ENCODE measurements at places on chromosomes 3 and 15. TPM values are rescaled to one million over a fixed set of nuclear protein-coding genes. Genes with fewer than 3 reads are reported as not detected.

DNA sequence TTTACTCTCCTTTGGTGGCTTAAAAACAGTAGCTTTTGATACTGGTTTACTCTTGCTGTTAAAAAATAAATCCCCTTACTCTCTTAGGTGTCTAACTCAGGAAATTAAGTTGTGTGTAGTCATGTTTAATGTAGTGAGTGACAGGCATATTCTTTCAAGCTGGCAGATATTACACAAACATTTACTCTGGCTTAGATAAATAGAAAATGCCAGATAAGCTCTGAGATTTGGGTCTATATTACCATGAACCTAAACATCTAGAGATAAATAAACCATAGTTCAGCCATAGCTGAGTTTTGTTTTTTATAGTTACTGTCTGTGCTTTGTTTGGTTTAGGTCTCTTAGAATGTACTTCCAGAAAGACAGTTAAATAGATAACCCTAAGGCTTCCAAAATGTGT is 2.4 kb downstream of the SEMA6D start:
- H3K27me3 ChIP-seq = peaks cover 75% of the 10 kb centered on the region
- DNase-seq = no peak
- peak overlapping the region; percentile 18 for H3K27ac ChIP-seq
- H3K36me3 ChIP-seq = no peaks in the 10 kb centered on the region
- no peak overlapping the region for H3K4me3 ChIP-seq

The TERC gene
- not detected for polyA plus RNA-seq

DNA sequence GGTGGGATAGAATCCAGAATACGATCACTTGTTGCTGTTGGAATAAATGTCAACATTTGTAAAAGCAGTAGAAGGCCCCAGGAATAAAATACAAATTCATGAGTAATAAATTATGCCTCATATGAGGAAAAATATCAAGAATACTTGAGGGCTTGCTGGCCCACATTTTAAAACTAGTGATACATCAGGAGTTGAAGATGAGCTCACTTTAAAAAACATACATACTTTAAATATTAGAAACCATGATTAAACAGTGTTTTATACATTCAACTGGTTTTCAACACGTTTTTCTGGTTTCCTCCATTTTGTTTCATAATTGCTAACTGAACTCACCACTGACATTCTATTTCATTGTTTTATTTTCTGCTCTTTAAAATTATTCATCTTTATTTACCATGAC is 141.4 kb downstream of the TFG start:
- no peaks in the 10 kb centered on the region for H3K4me1 ChIP-seq
- DNase-seq = no peak
- no peak overlapping the region for H3K4me3 ChIP-seq
- H3K27ac ChIP-seq = no peak overlapping the region
- H3K27me3 ChIP-seq = no peaks in the 10 kb centered on the region

DNA sequence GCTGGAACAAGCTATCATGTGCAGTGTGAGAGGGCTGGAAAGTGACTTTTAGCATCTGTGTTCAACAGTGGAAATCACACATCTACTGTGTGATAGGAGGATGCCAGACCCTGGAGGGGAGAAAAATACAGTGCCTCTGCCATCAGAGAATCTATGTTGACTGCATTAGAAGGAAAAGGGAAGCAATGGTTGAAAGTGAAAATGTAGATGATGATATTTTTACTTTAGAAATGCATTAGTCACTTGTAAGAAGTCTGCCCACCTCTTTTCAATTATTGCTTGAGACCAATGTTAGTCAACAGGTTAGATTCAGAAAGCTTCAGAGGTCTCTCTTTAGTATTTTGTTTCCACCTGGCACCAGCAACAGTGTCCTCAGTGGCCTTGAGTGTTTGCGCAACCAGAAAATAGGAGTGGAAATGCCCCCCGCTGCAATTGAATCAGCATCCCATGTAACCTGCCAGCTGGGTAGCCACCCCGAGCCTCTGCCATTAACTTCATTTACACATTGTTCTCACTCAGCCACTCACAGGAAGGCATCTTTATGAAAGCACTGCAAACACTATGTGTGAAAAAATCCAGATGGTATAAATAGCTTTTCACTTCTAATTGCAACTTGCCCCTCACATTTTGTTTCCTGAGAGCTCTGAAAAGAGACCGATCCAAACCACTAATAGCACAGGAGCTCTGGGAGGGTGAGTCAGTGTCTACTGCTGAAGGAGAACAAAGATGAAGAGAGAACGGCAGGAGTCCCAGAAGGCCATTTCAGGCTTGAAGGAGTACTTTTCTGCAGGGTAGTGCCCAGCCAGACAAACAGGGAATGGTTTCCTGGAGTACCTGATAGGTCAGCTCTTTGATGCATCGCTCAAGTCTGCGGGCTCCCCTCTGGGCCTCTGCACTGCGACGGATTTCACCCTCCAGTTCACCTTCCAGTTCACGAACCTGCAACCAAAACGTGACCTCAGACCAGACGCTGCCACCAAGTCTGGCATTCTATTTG is 92.1 kb downstream of the HHLA2 start:
- no peaks in the 10 kb centered on the region for H3K36me3 ChIP-seq
- peak overlapping the region; percentile 14 for H3K27ac ChIP-seq
- no peak for DNase-seq

GRCh38 chr3:17302774-17303173 is 418.0 kb downstream of the PLCL2 start:
- peaks cover 6% of the 10 kb centered on the region for H3K36me3 ChIP-seq
- H3K4me3 ChIP-seq = no peak overlapping the region
- no peaks in the 10 kb centered on the region for H3K4me1 ChIP-seq

GRCh38 chr3:128112357-128112968 is 11.1 kb downstream of the RUVBL1 start:
- H3K4me1 ChIP-seq = peaks cover 16% of the 10 kb centered on the region
- peaks cover 22% of the 10 kb centered on the region for H3K36me3 ChIP-seq
- no peak overlapping the region for H3K27ac ChIP-seq
- no peaks in the 10 kb centered on the region for H3K27me3 ChIP-seq

GRCh38 chr3:184874709-184875644 is 63.0 kb downstream of the VPS8 start:
- no peak overlapping the region for H3K4me3 ChIP-seq
- H3K27ac ChIP-seq = no peak overlapping the region
- peak; percentile 5 for DNase-seq

The GOLGA6B gene
- polyA plus RNA-seq = not detected

- no peaks in the 10 kb centered on the region for H3K36me3 ChIP-seq
- no peak overlapping the region for H3K27ac ChIP-seq
- H3K4me1 ChIP-seq = peaks cover 10% of the 10 kb centered on the region
- H3K27me3 ChIP-seq = peaks cover 19% of the 10 kb centered on the region
Measured at GRCh38 chr3:41190509-41191284, 8.6 kb upstream of the CTNNB1 start.

The BTLA gene
- 154 TPM for polyA plus RNA-seq

DNA sequence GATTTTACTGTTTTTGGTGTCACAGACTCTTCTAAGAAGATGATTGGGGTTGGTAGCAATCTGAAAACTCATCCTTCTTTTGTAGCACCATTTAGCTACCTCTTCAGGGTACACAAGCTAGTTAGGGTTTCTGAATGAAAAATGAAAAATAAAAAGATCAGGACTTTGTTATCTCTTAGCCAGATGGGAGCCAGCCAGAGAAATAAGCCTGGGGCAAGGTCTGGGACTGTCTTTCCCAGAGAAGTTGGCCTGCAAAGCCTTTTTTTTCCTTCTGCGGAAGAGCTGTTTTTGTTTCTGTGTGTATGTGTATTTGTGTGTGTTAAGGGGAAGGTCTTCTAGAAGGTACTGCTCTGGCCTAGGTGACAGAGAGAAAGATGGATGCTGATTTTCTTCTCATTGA is 150.7 kb upstream of the AGTR1 start:
- no peaks in the 10 kb centered on the region for H3K27me3 ChIP-seq
- DNase-seq = no peak
- no peaks in the 10 kb centered on the region for H3K4me1 ChIP-seq

DNA sequence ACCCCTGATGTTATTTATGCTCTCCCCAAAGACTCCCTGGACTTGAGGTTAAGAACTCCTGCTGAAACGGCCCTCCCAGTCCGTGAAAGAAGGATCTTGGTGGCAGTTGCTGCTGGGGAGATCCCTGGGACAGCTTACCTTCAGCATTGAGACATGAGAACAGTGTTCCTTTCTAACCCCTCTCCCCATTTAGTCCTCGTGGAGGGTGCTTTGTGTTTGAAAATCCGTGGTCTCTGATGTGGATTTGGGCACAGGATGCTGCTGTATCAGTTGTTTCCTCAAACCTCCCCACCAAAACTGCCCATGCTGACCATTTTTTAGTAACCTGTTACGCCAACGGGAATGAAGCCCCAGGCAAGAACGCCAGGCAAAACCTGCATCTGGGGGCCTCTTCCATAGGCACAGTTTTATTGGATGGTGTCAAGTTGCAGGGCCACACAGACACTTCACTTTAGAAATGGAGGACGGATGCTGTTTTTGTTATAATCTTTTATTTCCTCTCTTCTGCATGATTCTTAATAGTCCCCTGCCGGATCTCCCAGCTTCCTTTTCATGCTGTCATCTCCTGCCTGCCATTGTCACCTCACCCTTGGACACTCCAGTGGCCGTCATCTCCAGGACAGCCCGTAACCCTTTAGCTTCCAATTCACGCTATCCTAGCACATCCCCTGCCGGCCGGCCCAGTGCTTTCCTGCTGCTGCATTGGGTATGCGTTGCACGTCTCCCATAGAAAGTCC is 31.7 kb upstream of the CEMIP start:
- no peak overlapping the region for H3K27ac ChIP-seq
- peaks cover 5% of the 10 kb centered on the region for H3K36me3 ChIP-seq
- no peaks in the 10 kb centered on the region for H3K4me1 ChIP-seq
- no peak overlapping the region for H3K4me3 ChIP-seq

The ADAMTS17 gene
- not detected for polyA plus RNA-seq

DNA sequence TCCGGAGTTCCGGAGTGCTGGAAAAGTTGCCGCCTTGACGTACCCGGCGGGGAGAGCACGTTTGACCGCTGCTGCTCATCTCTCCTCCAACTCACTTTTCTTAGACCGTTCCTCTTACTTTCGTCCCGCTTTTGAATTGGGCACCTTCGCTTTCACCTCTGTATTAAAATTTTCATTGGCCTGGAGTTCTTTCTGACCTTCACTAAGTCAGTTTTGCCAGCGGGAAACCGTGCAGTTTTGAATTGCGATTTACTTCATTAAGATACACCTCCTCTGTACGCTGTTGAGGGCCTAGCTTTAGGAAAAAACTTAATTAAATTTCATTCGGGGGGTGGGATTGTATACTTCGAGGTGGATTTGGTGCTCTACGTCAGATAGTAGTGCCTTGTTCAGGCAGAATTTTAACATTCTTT is 1.3 kb downstream of the GMPS start:
- no peaks in the 10 kb centered on the region for H3K27me3 ChIP-seq
- no peaks in the 10 kb centered on the region for H3K36me3 ChIP-seq
- peaks cover 36% of the 10 kb centered on the region for H3K4me1 ChIP-seq
- DNase-seq = no peak

The GTF2E1 gene
- 10.2 TPM for polyA plus RNA-seq

GRCh38 chr15:77500989-77501388 is 80.3 kb downstream of the HMG20A start:
- peaks cover 11% of the 10 kb centered on the region for H3K36me3 ChIP-seq
- H3K27me3 ChIP-seq = no peaks in the 10 kb centered on the region
- DNase-seq = no peak

DNA sequence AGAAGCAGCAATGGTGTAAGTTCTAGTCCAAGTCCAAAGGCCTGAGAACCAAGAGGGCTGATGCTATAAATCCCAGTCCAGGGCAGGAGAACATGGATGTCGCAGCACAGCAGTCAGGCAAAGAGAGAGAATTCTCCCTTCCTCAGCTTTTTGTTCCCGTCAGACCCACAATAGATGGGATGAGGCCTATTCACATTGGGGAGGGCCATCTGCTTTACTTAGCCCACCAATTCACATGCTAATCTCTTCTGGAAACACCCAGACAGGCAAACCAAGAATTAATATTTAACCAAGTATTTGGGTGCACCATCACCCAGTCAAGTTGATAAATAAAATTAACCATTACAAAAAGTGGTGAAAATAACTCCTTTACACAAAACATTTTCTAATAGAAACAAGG is 511.7 kb upstream of the UBE2E2 start:
- H3K4me3 ChIP-seq = no peak overlapping the region
- no peaks in the 10 kb centered on the region for H3K36me3 ChIP-seq
- no peak for DNase-seq
- H3K4me1 ChIP-seq = no peaks in the 10 kb centered on the region
- no peaks in the 10 kb centered on the region for H3K27me3 ChIP-seq
- no peak overlapping the region for H3K27ac ChIP-seq

The ARNT2 gene
- not detected for polyA plus RNA-seq

Data from naive B cell (primary cell).